ENCODE measurements at places on chromosomes 7 and 10.

GRCh38 chr7:27920281-27920946 is 180.5 kb downstream of the TAX1BP1 start:
- DNase-seq: no peak

GRCh38 chr7:85890244-85890811 is 703.5 kb upstream of the SEMA3D start:
- DNase-seq: no peak

DNA sequence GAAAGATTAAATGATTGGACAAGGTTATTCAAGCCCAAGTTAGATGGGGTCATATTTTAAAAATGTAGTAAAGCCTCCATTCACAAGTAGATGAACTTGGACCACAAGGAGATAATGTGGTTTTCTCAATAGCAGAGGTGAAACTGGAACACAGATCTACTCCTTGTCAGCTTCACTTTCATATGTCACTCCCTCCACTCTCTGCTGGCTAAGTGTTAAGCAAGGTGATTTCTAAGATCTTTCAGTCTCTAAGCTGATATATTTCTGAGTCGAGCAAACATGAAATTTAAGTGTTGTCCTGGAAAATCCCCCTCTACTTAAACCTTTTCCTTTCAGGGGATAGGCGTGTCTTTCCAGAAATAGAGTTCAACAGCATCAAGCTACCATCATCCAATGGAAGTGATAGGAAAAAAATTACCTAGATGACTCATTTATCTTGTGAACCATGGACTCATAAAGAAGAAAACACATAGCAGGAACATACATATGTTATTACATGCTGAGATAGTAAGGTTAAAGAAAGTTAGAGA is 275.0 kb downstream of the PTEN start:
- DNase-seq: no peak

GRCh38 chr7:25913598-25914224 is 238.3 kb upstream of the NFE2L3 start:
- DNase-seq: no peak

DNA sequence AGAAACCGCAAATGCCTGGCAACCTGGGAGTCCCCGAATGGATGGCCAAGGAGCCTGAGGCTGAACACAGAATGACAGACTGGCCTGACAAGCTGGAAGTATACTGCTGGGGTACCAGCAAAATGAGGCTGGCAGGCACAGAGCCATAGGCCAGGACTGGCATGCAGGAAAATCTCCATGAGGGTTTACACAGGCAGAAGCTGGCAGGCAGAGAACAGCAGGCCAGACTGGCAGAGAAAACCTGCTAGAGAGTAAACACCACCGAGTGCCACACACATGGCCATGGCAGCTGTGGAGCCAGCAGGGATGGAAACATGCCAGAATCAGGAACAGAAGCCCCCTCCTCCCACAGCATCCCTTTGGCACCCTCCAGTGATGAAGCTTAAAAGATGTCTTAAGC is 63.4 kb downstream of the CRPPA start:
- DNase-seq: no peak

DNA sequence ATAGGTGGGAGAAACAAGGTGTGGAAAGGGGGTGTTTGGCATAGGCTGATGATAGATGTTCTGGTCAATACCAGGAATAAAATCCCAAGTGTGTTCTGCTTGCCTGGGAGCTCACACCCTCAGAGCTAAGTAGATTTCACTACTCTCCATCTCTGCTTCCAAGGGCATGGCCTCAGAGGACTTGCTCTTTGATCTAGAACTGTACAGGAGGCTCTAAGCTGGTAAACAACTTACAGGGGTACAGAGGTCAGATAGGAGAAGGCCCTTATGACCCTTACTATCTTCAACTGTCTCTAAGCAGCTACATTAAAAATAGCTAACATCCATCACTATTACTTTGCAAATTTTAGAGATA is 221.5 kb upstream of the KLF14 start:
- no peak for DNase-seq

DNA sequence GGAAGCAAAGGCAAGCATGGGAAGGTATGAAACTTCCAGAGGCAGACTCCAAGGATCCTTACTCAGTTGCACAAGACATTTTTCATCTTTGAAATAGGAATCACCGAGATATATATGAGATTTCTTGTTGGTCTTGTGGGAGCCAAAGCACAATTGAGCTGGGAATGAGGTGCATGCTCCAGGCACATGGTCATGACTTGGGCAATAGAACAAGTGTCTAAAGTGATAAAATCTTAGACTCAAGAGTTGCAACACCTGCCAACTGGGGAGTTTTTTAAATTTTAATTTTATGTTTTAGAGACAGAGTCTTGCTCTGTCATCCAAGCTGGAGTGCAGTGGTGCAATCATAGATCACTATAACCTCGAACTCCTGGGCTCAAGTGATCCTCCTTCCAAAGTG is 169.5 kb upstream of the ADCY1 start:
- no peak for DNase-seq

DNA sequence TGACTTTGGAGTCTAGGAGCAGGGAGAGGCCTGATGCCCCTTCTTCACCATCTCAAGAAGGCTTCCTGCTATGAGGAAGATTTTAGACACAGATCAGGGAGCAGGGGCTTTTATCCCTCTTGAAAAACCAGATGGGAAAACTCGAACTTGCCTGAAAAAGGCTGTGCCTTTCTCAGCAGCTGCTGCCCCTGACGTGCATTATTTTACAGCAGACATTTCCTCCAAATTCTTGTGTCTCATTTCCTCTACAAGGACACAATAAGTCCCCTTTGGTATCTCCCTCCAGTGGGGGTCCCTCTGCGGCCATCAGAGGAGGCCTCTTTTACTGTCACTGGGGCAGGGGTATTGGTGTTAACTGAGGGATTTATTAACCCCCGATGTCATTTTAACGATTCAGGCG is 38.0 kb upstream of the AQP1 start:
- no peak for DNase-seq

- DNase-seq: no peak
These were observed 540.3 kb downstream of the INHBA start for GRCh38 chr7:41162612-41163011.

- DNase-seq: peak; percentile 92
These were observed 3.6 kb downstream of the HOXA13 start for GRCh38 chr7:27196287-27196767.

DNA sequence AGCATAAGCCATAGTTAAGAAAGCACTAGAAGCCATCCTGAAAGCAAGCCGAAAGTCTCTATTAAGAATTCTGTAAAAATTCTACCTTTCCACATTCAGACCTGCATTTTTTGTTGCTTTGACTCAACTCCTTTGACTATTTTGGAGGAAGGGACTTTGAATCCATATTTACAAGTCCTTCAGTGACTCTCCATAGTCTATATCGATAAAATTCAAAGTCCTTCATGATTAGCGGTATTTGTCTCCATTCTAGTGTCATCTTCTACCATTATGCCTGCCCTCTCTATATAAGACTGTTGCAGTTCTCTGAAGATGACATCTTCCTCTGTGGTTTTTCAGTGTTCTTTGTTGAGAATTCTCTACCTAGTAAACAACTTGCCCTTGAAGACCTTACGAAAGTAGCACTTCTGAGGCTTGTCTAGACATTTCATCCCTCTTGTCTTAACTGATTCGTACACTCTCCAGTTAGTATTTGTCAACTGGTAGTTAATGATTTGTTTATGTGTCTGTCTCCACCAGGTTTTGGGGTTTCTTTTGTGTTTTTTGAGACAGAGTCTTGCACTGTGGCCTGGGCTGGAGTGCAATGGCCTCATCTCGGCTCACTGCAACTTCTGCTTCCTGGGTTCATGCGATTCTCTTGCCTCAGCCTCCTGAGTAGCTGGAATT is 1.7 kb downstream of the CCSER2 start:
- DNase-seq: no peak

- no peak for DNase-seq
These were observed 58.0 kb upstream of the PFKP start for GRCh38 chr10:3009341-3009740.

DNA sequence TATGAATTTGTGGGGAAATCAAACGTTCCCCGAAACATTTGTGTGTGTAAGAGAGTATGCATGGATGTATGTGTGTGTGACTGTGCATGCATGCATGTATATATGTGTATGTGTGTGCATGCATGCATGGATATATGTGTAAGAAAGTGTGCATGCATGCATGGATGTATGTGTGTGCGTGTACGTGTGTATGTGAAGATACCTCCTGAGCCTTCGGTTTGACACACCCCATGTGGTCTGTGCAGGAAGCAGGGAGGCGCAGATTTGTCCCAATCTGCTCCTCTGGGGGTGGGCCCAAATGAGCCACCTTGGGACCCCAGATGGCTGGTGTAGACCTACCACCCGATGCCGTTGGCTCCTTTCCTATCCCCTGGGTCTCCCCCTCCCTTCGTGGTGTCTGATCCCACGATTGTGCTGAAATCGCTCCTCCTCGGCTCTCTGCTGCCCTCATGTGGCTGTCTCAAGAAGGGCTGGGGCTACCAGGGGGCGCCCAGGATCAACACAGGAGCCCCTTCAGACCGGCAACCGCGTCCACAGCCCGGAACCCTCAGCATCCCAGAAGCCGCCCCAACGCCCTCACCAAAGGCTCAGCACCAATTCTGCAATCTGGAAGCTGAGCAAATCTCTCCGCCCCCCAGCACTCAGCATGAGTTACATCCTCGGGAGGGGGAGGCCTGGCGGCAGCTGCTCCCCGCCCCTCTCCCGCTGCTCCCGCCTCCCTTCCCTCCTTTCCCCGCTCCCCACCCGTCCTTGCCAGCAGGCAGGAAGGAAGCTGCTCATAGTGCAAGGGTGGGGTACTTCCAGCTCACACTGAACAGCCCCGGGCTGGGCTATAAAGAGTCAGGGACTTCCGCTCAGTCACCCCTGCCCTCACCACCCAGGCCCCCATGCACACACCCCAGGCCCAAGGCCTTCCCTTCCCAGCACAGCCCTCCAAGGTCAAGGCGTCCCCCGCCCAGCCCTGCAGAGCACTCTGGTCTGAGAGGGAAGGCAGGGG is 2.3 kb upstream of the NOS3 start:
- DNase-seq: peak; percentile 77

DNA sequence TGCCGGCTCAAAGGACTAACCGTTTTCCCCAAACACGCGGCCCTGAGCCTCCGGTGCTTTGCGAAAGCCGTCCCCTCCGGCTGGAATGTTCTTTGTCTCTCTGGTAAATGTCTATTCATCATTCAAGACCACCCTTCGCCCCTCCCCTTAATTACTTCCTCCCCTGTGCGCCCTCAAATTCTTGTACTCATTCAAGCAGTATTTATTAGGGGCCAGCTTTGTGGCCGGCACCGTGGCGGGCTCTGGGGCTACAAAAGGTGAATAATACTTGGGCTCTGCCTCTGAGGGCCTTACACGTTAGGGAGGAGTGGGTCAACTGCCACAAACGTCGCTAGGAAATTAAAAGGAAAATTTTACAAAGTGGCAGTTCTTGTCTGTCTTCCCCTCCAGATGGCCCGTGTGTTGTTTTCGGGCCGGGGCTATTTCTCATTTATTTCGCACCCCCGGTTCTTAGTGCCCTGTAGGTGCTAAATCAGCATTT is 1.5 kb upstream of the MEST start:
- no peak for DNase-seq

DNA sequence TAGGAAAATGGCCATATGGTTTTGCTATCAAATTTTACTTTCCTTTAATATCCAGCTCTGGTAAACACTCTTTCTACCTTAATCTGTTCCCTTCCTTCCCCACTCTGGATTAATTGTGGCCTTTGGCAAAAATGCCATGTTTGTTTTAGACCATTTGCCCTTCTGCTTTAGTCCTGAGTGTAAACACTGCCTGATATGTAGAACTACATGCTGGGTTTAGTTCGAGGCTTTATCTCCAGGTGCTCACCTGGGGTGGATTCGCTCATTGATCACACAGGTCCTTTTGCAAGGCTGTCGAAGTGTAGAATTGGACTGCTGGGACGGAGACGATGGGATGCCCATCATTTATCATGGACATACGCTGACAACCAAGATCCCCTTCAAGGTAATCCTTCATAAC is 94.1 kb downstream of the NOC3L start:
- no peak for DNase-seq

GRCh38 chr10:114593240-114593792 is 64.8 kb downstream of the ABLIM1 start:
- no peak for DNase-seq

DNA sequence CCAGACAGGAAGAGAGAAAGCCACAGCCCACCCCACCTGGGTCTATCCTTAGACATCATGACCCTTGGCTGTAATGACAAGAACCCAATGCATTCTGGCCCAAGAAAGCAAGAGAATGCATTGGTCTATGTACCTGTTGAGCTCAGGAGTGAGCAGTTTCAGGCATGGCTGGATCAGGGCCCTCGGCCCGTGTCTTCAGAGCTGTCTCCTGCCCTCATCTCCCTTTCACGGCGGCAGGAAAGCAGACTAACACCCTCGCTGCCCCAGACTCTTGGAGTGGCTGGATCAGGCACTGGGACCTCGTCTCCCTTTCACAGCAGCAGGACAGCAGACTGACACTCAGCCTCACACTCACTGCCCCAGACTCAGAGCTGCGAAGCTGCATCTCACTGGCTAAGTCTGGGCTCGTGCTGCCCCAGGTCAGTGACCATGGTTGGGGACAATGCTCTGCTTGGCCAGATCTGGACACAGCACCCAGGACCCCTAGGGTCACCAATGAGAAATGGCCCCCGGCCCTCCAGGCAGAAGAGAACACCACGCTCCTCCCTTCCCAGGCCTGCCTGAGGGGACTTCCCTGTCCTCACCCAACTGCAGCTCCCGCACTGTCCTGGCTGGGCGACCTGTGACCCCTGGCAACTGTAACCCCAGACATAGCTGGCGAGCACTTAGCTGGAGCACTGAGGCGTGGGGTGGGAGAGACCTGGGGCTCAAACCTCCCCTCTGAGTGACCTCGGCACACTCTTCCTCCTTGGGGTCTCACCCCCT is 12.9 kb upstream of the PDGFA start:
- no peak for DNase-seq

GRCh38 chr10:43324876-43325275 is 46.6 kb upstream of the FXYD4 start:
- no peak for DNase-seq

DNA sequence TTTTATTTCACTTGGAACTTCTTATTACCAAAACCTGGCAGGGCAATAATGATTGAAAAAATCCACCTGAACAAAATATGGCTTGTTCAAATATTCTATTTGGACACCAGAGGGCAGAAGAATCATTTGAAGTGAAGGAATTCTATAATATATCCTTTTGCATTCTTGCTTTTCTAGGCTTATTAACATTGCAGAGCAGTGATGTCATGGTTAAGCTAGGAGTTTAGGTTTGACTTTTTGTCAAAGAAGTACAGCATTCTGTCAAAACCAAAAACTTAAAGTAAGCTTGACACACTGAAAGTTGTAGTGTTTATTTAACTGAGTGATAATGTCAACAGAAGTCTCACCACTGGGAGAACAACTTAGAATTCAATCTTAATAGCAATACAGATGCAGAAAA is 156.0 kb downstream of the SEMA3D start:
- DNase-seq: no peak

All from activated naive CD4-positive, alpha-beta T cell treated with anti-CD3 and anti-CD28 coated beads for 36 hours (primary cell).